ENCODE measurements at places on chromosomes 4 and X.
A peak's percentile ranks its signal among the peaks of the same experiment; 100 is the strongest.

GRCh38 chrX:70921709-70922352 is 9.1 kb downstream of the SLC7A3 start:
- no peak for DNase-seq

- no peak for DNase-seq
Observed at GRCh38 chrX:29107231-29107630, 520.0 kb downstream of the IL1RAPL1 start.

GRCh38 chrX:9597361-9598035 is 132.6 kb downstream of the TBL1X start:
- DNase-seq = no peak

- DNase-seq = no peak
Observed at GRCh38 chrX:129959493-129959832, 23.0 kb upstream of the BCORL1 start.

GRCh38 chrX:15605226-15605625 is 4.5 kb upstream of the ACE2 start:
- no peak for DNase-seq

DNA sequence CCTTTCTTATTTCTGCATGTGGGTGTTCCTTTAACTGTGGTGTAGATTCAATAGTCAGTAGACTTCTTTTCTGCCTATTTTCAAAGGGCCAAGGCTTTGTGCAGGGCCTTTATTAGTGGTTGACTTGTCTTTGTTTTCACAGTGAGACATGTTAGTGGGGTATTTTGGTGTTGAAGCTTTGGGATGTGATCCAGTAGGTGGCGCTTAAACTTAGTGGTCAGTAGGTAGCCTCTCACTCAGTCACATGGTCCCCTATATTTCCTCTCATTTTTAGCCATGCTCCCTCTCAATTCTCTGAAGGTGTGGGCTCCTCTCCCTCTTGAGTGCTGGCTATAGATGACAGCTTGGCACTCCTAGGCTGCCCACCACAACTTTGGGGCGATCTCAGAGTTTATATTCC is 23.4 kb upstream of the SLC10A7 start:
- no peak for DNase-seq

- no peak for DNase-seq
Observed at GRCh38 chrX:154401045-154401799, 3.0 kb downstream of the RPL10 start.

DNA sequence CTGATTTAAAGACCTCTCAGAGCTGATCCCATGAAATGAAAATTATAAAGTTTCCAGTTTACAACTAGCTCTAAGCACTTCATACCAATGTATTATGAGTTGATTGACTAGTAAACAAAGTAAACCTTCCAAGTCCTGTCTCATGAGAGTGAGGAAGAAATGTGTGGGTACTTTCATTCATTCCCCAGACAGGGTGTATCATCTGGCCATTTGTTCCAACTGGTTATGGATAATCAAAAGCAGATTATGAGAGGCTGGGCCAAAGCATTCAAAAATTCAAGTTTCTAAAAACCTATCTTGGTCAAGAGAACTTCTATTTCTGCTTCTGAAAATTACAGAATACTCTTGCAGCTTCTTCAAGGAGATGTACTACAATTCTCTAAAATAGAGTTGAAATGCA is 193.3 kb upstream of the RASGEF1B start:
- DNase-seq = no peak

- DNase-seq = no peak
Observed at GRCh38 chr4:150722908-150723362, 141.0 kb downstream of the MAB21L2 start.

DNA sequence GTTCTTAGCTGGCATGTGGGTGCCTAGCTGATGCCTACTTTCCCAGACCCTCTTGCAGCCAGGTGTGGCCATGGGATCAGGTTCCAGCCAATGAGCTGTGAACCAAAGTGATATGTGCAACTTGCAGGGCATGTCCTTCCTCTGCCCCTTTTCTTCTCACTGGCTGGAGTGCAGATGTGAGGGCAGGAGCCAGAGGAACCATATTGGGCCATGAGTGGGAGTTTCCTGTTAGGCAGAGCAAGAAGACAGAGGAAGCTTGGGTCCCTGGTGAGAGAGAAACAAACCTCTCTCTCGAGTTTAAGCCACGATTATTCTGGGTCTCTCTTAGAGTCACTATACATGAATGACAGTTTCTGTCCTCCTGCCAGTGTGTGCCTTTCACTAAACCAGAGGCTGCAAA is 120.4 kb upstream of the STX18 start:
- DNase-seq = no peak

GRCh38 chrX:46670316-46670715 is 88.6 kb downstream of the SLC9A7 start:
- DNase-seq = no peak

GRCh38 chrX:133229361-133229760 is 11.2 kb upstream of the TFDP3 start:
- no peak for DNase-seq

DNA sequence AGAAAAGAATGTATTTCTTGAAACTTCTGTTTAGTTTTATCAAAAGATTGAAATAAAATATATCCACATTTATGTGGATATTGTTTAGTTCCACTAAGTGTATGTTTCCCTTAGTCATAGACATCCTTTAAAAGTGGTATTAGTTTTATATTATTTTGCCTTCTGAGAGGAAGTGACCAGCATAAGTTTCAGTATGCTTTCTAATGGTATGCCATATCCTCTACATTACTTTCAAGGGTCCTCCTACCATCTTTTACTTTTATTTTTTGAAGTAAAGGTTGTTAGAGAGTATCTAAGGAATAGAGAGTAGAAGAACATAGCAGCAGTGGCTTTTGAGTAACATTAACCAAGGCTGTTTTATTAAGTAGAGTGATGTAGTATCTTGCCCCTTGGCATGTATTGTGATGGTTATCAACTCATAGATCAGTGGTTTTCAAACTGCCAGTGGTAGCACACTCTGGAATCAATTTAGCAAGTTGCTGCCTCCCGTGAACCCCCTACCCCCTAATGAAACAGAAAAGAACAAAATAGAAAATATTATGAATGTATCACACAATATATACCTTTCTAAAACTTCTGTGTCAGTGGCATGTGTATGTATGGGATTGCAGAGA is 44.8 kb downstream of the RBPJ start:
- DNase-seq = no peak

- no peak for DNase-seq
Observed at GRCh38 chr4:11748164-11748872, 319.6 kb upstream of the HS3ST1 start.

- DNase-seq = no peak
Observed at GRCh38 chrX:69280933-69281332, 115.7 kb upstream of the PJA1 start.

DNA sequence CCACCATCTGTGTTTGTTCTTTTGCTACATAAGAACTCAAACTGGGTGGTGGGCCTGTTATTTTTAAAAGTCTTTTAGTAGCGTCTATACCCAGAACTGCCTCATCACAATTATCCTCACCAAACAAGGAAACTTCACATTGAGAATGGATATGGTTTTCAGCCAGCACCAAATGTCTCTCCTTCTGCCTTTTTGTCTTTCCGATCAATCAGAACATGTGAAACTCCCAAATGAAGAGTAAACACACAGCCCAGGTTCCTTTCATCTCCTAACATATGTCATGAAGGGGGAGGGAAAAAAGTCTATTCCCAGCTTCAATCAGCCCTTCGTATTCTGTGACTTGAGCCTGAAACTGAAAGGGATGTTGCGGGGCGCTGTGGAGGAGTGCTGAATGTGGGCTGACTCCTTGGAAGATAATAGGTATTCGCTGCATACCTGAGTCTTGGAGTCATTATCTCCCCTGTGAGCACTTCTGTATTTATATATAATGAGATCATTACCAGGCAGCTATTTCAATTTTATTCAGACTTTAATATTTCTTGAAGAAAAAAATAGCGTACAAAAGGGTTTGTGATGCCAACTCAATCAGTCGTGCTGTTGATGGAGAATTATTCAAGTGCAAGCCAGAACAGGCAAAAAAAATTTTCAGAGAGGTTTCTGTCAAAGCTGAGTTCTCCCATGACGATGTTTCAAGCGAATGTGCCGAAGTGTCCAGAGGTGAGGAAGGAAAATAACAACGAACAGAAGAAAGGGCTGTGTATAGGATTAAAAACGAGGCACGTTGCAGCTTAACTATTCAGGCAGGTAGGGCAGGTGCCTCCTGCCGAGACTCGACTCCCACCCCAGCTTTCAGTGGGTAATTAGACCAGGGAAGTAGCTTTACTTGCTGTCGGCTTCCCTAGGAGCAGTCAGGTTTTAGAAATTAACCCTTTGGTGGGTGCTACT is 163.9 kb upstream of the NOCT start:
- DNase-seq = no peak

DNA sequence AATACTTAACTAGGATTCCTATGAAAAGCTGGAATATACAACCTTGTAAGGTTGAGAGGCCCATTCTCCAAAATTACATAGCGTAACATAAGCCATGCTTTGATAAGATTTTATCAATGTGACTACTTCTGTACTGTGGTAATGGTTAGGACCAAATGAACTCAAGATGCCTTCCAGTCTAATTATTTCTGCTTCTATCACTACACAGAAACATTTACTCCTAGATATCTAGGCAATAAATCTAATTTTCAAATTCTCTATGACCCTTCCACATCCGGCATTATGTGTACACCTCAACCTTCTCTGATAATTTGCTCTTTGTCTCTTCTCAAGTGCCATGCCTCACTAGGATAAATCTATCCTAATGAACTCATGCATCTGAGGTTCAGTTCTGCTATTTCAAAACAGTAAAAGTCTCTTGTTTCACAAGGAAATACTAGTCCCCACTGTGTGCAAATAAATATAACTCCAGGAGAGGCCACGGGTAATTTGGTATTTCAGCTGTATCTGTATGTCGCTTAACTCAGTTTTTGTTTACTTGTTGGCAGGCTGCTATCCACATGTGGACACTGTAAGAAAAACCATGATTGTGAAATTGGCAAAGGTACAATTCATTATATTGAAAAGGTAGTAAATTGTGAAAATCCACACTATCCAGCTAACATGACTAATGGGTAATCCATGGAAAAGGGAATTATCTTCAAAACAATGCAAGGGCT is 93.3 kb downstream of the PRDM5 start:
- DNase-seq = no peak

GRCh38 chr4:184384056-184384809 is 90.1 kb downstream of the IRF2 start:
- peak; percentile 51 for DNase-seq

DNA sequence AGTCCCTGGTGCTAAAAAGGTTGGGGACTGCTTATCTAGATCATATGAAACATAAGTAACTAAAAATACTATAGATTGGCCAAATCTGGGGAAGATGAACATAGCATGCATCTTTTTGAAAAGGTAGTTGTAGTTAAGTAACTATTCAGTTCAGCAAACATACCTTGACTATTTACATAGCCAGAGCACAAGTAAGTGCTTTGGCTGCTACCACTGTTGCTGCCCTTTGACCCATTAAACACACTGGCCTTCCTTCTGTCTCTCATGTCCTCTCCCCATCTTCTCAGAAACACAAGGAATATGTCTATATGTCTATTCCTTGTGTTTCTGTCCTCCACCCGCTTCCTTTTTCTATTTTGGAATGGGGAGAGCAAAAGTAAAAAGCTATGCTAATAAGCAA is 87.9 kb upstream of the SPRY1 start:
- no peak for DNase-seq

DNA sequence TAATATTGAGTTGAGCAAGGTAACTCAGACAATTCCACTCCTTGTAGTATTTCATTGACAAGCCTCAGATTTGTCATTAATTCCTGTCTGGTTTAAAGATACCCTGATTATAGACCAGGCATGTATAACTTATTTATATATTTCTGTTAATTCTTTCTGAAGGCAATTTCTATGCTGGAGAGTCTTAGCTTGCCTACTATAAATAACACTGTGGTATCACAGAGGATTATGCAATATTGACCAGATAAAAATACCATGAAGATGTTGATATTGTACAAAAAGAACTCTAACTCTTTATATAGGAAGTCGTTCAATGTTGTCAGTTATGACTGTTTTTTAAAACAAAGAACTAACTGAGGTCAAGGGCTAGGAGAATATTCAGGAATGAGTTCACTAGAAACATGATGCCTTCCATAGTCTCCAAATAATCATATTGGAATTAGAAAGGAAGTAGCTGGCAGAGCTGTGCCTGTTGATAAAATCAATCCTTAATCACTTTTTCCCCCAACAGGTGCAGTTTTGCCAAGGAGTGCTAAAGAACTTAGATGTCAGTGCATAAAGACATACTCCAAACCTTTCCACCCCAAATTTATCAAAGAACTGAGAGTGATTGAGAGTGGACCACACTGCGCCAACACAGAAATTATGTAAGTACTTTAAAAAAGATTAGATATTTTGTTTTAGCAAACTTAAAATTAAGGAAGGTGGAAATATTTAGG is 821 bp downstream of the CXCL8 start:
- DNase-seq = no peak

DNA sequence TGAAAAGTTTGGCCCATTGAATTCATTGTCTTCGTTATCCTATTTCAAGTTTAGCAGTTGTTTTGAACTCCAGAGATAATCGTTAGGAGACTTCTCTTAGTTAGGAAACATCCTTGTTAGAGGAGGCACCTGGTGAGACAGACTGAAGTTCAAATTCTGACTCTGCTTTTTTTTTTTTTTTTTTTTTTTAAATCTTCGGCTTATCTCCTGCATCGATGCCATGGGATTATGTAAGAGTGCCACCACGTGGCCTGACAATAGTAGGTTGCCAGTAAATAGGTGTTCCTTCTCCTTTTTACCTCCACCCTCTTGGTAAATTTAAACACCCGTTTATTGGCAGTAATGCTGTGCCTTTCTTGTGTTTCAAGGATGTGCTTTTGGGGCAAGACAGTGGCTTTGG is 149.3 kb downstream of the SOWAHB start:
- DNase-seq = peak; percentile 46

DNA sequence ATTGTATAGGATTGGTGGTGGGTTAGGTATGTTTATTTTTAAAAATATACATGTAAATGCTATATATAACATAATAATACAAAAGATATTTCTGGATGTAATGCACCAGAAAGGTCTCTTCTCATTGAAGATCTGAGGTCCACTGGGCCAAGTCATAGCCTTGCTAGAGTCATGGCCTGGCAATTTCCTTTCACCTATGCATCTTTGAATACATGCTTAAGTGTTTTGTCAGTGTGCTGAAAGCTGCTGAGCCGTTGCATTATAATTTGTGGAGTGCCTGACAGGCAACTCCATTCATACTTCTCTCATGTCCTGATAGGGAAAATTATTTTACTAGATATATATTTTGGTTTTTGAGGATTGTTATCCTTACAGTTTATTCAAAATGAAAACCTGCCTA is 410.2 kb upstream of the CT83 start:
- no peak for DNase-seq

DNA sequence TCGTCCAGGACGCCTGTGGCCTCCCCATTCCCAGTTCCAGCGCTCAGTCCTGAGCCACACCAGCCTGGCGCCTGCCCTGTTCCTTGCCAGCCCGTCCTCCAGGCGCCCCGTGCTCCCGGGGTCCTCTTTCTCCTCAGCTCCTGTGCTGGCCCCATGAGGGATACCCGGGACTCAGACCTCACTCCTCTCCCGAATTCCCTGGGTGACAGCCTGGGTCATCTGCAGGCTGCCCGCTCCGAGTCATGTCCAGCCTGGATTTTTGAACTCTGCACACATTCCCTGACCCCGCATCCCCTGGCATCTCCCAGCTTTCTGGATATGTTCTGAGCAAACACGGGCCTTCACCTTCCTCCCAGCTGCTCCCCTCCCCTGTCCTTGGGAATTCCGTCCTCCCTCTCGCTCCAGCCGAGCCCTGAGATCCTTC is 14.9 kb upstream of the ADD1 start:
- no peak for DNase-seq

All from activated naive CD4-positive, alpha-beta T cell treated with anti-CD3 and anti-CD28 coated beads, Interleukin-2, amount 10 ng/mL, durations not matched to agents 7 days and 5 days (primary cell).